ENCODE measurements at places on chromosomes 6 and 20.

DNA sequence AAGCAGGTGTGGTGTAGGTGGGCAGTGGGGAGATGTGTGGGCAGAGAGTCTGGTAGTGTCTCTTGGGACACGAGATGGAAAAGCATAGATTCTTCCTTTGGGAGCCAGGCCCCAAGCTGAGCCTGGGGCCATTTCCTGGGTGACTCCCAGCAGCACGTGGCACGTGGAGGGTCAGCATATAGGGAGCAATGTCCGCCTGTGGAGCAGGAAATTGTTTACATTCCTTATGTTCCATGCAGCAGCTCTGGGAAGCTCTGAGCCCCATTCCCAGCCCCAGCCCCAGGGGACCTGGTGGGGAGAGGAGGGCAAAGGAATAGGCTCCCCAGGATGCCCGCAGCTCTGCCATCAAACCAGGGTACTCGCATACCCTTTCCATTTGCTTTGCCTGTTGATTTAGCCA, 57.6 kb downstream of the DAAM2 start:
- DNase-seq, result no peak

DNA sequence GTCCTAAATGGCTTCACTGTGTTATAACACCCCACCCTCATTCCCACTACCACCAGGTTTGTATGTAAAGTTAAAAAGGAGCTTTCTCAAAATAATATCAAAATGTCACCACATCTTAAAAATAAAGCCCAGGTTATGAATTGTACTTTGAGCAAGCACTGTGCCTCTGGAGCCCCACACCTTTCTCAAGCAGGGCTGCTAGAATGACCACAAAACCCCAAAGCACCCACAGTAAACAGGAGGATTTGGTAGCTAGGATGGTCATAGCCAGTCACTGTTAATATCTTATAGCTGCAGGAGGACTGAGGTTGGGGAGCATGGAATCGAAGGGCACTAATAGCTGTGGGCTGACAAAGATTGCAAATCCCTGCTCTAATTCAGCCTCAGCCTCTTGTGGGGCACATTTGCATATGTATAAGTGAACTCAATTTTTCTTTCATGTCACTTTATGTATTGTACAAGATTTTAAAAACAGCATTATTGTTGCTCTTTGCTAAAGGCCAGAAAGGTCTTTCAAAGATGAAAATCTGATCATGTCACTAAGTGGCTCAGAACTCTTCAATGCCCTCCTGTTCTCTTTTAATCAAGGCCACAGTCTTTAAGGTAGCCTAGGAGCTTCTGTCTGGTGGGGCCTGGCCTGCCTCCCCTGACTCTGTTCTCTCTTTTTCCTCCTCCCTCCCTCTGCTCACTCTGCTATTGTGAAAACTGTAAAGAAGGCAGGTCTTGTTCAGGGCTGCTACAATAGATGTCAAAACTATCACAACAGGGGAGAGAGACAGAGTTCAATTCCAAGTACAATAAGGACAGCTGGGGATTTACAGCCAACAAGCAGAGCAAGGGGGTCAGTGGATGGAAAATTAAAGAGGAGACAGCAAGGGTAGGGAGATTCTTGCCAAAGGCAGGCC, 101.6 kb downstream of the TMEM200A start:
- no peak for DNase-seq

- DNase-seq, result no peak
These were observed 114.8 kb downstream of the TBXT start for GRCh38 chr6:166052837-166053236.

DNA sequence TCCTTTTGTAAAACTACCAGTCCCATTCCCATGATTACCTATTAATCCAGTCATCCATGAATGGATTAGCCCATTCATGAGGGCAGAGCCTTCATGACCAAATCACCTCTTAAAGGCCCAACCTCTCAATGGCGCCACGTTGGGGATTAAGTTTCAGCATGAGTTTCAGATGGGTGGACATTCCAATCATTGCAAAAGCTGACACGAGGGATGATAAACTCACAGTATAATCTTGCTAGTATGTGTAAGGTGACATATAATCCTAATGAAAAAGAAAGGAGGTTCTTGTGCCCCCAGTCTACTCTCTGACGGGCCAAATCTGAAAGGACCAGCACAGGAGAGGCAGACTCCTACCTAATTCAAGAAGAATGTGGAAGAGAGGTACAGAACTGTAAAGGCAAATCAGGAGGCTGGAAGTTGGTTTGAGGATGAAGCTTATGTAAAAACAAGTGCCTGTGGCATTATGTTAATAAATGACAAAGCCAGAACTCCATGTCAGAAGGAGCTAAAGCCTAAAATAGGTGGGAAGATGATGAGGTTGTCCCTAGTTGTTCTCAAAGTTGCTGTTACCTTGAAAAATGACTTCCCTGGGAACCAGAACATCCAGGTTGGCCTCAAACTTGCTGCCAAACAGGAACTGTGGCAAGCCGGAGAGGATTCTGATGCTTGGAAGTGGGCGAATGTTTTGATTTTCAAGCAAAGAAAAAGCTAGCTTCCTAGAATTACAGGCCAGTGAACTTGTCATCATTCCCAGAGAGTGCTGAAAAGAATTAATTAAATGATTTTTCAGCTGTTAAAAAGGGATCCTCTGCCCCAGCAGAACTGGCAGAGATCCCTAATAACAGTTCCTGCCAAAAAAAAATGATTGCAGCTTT, 106.5 kb upstream of the TIAM2 start:
- no peak for DNase-seq

- no peak for DNase-seq
These were observed 12.6 kb downstream of the C6orf52 start for GRCh38 chr6:10681795-10682194.

DNA sequence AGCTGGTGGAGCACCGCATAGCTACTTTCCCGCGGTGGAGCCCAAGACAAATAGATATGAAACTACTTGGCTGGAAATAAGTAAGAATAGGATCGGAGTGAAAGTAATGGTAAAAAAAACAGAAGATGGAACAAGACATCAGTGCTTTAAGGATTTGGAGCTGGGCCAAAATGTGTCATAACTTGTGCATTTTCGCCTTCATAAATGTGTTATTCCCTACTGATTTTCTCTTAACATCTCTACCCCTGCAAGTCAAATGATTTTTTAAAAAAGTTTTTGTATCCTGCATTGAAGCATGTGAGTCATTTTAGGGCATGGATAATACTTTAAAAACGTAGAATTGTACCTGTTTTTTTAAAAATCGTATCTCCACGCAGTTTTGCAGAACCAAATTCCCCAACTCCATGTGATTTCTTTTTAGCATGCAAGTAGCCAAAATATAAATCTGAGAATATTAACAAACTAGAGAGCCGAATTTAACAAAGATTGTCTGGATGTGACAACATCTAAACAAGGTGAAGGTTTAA, 882 bp upstream of the FAM184A start:
- no peak for DNase-seq

DNA sequence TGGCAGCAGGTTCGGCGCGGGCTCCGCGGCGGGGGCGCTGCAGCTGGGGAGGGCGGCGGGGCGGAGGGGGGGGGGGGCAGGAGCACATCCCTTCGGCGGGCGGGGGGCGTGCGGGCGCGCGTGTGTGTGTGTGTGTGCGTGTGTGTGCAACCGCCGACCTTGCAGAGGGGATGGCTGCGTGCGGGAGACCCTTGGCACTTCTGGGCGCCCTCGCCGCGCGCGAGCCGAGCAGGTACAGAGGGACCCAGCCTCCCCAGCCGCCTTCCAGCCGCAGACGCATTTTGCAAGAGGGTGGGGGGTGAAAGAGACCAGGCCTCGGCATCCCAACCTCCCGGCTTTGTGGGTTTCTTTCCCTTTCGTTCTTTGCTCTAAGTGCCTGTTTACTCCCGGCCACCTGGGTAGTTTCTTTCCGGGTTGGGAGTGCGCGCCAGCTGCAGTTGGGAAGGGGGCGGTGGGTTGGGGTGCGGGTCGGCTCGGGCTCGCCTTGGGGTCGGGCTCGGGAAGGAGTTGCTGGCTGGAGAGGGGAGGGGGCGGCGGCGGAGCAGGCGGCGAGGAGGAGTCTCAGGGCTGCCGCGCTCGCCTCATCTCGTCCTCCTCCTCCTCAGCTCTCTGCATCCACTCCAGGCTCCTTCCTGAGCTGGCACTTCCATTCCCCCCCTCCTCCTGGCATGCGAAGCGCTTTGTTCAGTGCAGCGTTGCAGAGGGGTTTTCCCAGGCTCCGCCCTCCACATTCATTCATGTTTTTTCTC, 620 bp downstream of the HIVEP1 start:
- no peak for DNase-seq

- no peak for DNase-seq
These were observed 306.9 kb downstream of the DHX35 start for GRCh38 chr20:39268981-39269461.

GRCh38 chr6:169959136-169960002, 207.9 kb downstream of the ERMARD start:
- DNase-seq, result no peak

- no peak for DNase-seq
These were observed 84.4 kb downstream of the SYNE1 start for GRCh38 chr6:152552616-152553209.

DNA sequence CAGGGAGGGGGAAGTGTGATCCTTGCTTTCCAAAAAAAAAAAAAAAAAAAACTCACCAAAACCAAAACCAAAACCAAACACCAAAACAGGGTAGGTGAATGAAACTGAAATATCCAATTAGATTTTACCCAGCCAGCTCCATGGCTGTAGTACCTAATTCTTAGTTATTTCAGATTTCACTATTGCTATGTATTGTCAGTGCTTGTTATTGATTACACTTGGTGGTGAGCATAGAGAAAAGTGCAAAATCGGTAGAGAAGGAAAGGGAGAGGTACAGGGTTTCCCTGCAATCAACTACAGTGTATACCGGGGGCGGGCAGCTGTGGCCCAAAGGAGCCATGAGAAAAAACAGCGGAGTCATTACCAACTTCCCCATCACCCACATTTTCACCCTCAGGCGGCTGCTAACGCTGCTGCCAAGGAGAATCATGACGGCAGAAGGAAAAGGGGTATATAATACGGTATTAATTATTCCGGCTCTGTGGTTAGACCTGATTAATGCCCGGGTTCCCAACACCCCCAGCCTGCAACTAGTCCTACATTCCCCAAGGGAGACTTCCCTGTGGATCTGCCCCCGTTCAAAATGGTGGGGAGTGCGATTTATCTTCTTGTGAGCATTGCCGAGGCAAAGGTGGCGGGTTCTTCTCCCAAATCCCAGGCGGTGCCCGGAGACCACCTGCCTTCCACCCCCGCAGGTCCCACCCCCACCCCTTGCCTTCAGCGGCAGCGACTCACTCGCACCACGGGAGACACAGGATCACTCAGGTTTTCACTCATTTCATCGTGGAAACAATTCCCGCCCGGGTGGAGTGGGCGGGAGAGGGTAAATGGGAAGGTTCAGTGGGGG, at the start of gene C6orf62:
C6orf62 (minus strand) TSS at position 30 of the 847 bp plus-strand sequence. CDS start 486 bp downstream, outside the sequence.
- DNase-seq, result no peak

DNA sequence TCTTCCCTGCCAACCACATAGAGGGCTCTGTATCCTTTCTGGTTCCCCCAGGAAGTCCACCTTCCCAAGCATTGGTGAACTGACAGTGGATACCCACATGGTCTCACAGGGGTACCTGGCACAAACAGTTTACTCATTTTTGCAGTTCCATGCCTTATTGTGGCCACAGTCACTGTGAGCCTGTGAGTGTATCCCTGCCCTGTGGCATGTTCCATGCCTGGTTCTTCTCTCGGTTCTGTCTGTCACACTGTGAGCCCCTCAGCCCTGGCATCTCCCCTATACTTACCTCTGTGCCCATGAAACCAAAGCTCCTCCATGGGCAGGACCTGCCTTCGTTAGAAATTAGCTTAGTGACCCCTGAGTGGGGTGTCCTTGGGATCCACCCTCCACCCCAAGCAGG, 107.8 kb downstream of the TOX2 start:
- DNase-seq, result no peak

DNA sequence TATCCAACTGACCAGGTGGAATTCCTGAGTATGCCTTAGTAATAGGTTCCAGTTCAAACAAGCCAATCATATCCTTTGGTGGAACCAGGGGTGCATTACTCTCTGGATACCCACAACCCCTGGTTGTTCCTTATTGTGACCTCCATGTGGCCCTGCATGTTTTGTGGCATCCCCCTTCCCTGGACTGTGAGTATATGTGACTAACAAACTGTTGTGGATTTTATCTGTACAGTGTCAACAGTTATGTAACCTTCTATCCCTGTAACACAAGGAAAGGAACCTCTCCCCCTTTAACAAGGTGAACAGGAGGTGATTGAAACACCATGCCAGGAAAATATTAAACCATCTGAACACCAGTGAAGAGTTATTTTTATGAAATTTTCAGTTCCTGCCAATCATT, 46.2 kb downstream of the MLIP start:
- DNase-seq, result no peak

GRCh38 chr20:41392295-41392694, 25.7 kb upstream of the EMILIN3 start:
- DNase-seq, result no peak

All from cerebellar nuclear complex (tissue), 1 donor.